ENCODE measurements at places on chromosomes 12 and 14.

DNA sequence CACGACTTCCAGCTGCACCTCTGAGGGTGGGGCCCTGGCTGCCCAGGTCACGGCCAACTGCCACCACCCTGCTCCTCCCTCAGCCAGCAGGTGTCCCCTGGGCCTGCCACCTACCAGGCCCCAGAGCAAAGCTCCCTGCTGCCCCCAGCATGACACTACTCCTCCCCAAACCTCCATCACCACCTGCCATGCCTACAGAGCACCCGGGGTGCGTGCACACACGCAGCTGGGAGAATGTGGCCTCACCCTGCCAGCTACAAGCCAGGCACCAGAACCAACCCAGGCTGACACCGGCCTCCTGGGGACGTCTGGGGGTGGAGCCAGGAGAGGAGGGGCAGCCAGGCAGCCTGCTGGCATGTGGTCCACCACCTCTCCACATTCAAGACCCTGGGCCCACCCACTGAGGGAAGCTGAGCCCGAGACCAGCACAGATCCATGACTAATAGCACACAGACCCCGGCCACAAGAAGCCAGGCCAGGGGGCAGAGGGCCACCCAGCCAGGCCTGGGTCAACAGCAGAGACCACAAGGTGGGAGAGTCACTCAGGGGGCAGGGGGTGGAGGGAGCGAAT lies 3.4 kb downstream of the JAG2 start:
- no peak for DNase-seq

DNA sequence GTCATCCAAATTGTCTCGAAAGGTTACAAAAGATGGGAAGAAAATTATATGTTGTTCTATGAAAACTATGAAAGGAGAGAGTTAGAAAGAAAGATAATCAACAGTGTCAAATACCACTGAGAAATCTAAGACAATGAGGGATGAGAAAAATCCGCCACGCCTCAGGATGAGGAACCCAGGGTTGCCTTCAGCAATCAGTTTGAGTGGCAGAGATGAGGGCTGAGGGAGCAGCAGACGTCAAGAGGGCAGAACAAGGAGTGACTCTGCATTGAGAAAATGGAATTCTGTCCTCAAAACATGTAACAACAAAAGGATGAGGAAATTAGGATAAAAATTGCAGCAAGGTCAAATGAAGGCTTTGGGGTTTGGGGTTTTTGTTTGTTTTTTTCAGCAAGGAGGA lies 18.3 kb upstream of the OXA1L start:
- no peak for DNase-seq

DNA sequence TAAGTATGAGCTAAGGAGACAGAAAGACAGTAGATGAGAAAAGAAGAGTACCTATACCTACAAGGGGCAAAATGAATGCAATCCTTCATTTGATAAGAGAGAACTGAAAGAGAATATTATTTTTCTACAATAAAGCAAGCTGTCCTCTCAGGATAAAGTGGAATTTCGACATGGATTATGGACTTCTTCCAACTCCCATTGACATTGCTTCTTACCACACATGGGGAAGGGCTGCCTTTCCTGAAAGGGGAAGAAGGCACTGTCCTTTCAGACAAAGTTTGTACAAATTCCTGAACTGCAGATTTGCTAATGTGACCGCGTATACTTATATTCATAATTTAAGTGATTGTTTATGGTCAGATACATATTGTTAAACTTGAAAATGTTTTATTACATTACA lies 4.3 kb upstream of the HEBP1 start:
- DNase-seq, result no peak

DNA sequence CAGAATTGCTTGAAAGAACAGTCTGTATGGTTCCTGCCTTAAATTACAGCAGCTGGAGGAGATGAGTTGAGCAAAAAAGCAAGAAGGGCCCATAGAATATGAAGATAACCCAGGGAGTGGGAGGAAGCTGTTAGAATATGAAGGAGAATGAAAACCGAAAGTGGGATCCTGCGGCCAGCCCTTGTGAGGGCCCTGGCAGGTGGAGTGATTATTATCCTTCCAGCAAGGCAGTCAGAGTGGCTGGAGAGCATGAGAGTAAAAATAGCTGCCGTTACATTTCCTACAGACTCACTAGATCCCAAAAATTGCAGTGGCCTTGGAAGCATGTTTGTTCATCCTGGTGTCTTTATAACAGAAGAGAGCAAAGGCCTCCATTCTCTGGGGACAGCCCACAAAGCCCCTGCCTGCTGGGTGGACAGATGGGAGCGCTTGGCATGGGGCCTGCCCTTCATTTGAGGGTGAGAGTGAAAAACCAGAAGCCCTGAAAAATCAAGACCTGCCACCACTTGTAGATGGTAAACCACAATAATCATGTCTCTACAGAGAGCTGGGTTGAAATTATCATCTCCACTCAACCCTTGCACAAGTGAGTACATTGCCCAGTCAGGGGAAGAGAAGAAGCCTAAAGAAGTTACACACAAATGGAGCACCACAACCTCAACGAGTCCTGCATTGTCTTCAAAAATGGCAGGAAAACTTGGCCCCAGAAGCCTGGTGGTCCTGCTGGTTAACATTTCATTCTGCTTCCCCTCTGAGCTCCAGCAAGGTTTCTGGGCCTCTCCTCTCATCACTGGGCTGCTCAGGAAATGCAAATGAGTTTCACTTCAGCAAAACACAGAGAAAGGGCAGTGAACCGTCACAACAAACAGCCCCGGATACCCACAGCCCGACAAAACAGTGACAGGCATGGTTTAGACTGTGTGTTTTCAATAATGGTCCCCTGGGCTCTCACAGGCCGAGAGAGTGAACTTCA lies 20.5 kb downstream of the ZDHHC22 start:
- DNase-seq, result peak; percentile 18

GRCh38 chr12:47194501-47194900 lies 114.7 kb upstream of the AMIGO2 start:
- DNase-seq, result no peak
